Activated CD8-positive, alpha-beta memory T cell treated with anti-CD3 and anti-CD28 coated beads for 1 hour (primary cell): ENCODE measurements at places on chromosomes 13 and 19.

GRCh38 chr19:18191640-18192062, 1.4 kb upstream of the MPV17L2 start:
- DNase-seq, result no peak

DNA sequence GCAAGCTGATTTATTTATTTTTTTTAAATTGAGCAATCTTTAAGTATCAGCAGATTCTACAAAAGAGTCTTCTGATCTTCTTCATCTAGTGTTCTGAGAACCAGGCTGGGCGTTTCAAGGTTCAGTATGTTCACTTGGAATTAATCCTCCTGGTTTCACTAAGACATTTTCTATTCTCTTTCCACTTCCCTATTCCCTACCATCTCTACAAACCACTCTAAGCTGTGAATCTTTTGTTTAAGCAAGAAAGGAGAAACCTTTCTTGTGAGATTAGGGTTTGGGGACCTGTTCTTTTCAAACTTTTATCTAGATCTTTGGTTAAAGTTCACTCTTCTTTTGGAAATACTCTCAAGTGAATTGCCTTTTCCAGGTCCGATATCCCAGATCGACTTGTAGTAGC, 59.3 kb downstream of the URI1 start:
- DNase-seq, result no peak

DNA sequence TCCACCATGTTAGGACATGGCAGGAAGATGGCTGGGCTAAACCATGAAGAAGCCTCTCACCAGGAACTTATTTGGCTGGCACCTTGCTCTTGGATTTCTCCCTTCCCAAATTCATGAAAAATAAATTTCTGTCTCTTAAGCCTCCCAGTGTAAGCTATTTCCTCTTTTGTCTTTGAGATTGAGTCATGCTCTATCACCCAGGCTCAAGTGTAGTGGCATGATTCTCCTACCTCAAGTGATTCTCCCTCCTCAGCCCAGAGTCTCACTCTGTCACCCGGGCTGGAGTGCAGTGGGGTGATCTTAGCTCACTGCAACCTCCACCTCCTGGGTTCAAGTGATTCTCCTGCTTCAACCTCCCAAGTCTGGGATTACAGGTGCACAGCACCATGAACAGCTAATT, 12.6 kb downstream of the ZNF888 start:
- no peak for DNase-seq

DNA sequence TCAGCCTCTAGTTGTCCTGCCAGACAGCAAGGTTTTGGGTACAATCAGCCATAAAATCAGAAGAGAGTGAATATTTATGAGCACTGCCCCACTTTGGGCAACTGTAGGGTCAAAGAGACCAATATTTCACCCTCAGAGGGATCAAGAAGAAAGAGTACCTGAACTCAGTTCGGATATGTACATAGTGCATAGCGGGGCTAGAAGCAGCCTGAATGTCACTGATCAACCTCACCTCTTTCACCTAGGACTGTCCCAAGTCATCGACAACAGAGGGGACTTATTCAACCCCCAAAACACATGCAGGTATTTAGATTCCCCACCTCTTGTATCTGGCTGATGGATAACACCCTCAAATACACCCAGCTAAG, 446.9 kb downstream of the COG6 start:
- DNase-seq, result no peak

DNA sequence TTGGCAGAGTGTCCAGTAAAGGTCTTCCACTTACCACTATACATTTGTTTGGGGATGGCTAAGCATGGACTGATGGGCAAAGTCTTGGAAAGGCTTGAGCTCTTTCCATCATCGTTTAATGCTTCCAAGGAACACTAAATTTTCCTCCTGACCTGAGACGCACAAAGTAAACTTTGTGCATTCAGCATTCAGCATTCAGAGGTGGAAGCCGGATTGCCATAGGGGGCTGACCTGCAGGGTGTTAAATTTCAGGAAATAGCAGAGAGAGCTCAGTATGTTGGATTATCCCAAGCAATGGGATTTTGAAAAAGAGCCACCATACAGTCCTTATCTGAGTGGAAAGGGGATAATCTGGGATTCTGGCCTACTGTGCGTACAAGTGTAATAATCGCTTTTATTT, 14.0 kb downstream of the ZNF552 start:
- no peak for DNase-seq

DNA sequence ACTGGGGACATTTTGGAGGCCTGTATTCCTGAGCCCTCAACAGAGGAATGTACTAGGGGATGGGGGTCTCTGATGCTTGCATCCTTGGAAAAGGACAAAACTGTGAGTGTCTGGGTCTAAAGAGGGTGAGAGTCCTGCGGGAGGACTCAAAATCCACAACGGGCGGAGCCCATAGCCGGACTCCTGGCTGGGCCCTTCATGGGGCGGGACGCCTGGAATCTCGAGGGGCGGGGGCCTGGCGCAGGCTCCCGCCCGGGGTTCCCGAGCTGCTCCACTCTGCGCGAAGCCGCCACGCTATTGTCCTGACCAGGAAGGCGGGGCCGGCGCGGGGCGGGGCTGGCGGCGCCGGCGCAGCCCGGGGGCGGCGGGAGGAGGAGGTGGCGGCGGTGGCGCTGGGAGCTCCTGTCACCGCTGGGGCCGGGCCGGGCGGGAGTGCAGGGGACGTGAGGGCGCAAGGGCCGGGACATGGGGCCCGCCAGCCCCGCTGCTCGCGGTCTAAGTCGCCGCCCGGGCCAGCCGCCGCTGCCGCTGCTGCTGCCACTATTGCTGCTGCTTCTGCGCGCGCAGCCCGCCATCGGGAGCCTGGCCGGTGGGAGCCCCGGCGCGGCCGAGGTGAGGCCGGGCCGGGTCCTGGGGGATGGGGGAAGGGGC, at the start of gene APLP1:
APLP1 (plus strand) TSS at position 403 of the 651 bp plus-strand sequence; CDS start at position 466, 63 bp downstream.
- peak; percentile 53 for DNase-seq

DNA sequence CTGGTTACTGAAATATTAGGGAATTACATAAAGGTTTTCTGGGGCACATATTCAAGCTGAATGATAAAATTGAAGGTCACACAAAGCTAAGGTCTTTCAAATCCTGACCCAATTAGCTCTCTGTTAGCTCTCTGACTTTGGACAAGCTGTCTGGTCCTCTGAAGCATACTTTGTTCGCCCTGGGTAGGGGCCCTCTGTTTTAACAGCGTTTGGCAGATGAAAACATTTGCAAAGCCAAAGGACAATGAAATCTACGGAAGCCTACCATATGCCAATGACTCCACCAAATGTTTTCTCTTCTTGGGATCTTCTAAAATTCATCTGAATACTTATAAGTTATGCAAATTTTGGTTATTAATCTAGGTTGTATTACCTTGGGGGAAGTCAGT, 14.5 kb upstream of the GJA3 start:
- DNase-seq, result no peak

DNA sequence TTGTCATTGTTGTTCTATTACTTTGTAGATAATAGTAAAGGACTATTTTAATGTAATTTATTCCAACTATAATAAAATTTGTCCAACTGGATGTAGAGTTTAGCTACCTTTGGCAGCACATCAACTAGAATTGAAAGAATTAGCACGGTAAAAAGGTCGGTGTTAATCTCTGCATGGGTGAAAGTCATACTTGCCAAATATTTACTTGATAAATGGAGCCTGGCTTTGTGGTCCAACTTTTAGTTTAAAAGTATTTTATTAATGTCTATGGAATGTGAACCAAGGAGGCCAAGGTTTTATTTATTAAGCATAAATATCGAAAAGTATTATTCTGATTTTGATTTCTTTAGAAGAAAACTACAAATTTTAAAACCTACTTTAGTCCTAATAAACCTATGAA, 1389.0 kb downstream of the PCDH9 start:
- no peak for DNase-seq

- DNase-seq, result no peak
Measured at GRCh38 chr13:74187564-74187963, 53.4 kb upstream of the KLF12 start.

DNA sequence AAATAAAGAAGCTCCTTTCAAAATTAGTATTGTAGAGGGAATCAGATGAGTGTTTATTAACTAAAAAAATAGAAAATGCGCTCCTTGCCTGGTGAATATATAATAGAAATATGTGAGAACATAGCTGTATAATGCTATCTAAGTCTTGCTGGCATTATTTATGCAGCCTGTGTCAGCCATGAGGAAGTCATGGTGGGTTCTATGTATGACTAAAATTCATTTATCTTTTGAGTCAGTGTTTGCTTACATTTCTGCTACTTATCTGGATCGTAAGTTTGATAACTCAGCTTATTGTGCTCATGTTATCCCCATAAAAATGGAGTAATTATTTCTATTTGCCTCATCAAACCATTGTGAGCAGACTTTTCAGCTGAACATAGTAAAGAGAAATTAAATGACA, 449.3 kb downstream of the OXGR1 start:
- DNase-seq, result no peak

- DNase-seq, result no peak
Measured at GRCh38 chr19:13765395-13766094, 1.2 kb downstream of the MRI1 start.

DNA sequence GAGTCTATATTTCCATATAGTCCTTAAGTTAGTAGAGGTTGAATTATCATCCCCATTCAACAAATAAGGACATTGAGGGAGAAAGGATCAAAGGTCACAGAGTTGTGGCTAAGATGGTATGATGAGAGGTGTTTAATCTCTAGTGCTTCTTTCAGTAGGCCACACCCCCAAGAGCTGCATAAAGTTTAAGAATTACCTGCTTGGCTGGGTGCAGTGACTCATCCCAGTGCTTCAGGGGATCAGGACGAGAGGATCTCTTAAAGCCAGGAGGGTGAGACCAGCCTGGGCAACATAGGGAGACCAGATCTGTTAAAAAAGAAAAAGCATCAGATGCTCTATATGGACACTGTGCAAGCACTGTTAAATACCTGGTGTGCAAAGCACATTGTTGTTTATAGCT, 560.0 kb upstream of the KLHL1 start:
- DNase-seq, result no peak

- no peak for DNase-seq
Measured at GRCh38 chr13:107799001-107799400, 416.3 kb downstream of the LIG4 start.

- no peak for DNase-seq
Measured at GRCh38 chr13:113258321-113259054, 38.6 kb upstream of the LAMP1 start.

DNA sequence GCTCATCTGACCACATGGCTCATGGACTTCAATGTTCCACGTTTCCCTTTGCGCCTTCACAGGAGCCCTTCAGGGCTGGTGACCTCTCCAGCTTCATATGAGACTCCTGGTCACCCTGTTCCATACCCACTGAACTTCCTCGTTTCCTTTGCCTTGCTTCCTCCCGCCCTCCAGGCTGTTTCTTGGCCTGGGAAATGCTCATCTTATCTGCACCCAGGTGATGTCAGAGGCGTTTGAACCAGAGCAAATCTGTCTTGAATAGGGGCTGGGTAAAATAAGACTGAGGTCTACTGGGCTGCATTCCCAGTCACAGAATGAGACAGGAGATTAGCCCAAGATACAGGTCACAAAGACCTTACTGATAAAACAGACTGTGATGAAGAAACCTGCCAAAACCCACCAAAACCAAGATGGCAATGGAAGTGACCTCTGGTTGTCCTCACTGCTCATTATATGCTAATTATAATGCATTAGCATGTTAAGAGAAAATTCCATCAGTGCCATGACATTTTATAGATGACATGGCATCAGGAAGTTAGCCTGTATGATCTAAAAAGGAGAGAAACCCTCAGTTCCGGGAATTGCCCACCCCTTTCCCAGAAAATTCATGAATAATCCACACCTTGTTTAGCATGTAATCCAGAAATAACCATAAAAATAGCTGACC, 102.7 kb downstream of the DCLK1 start:
- no peak for DNase-seq

GRCh38 chr19:50676625-50677197, 27.5 kb downstream of the C19orf81 start:
- no peak for DNase-seq

DNA sequence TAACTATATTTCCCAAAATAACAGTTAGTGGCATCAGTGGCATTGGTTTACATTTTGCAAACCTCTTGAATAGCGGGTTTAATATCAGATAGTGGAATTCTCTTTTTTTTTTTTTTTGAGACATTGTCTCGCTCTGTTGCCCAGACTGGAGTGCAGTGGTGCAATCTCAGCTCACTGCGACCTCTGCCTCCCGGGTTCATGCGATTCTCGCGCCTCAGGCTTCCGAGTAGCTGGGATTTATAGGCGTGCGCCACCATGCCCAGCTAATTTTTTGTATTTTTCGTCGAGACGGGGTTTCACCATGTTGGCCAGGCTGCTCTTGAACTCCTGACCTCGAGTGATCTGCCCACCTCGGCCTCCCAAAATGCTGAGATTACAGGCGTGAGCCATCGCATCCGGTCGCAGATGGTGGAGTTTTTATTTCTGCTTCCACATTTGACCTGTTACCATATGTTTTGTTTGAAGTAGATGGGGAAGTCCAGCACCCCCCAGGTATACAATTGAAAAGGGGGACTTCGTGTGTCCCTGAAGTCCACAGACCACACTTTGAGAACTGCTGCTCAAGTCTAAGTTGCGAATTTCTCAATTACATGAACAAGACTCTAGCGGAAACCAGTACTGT, 40.5 kb upstream of the XPO4 start:
- no peak for DNase-seq

DNA sequence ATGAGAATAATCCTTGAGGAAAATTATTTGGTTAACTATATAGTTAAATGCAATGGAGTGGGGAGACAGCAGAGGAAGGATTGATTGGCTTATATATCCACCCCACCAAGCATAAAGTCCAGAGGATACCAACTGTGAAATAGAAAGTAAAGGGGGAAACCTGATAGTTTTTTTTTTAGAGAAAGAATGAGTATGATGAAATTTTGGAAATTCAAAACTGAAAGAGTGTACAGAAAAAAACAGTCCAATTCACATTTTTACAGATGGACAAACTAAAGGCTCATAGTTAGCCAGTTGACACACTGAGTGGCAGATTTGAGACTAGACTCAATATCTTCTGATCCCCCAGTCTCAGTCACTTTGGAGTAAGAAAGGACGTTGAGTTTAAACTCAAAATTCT, 51.1 kb downstream of the FNDC3A start:
- no peak for DNase-seq

DNA sequence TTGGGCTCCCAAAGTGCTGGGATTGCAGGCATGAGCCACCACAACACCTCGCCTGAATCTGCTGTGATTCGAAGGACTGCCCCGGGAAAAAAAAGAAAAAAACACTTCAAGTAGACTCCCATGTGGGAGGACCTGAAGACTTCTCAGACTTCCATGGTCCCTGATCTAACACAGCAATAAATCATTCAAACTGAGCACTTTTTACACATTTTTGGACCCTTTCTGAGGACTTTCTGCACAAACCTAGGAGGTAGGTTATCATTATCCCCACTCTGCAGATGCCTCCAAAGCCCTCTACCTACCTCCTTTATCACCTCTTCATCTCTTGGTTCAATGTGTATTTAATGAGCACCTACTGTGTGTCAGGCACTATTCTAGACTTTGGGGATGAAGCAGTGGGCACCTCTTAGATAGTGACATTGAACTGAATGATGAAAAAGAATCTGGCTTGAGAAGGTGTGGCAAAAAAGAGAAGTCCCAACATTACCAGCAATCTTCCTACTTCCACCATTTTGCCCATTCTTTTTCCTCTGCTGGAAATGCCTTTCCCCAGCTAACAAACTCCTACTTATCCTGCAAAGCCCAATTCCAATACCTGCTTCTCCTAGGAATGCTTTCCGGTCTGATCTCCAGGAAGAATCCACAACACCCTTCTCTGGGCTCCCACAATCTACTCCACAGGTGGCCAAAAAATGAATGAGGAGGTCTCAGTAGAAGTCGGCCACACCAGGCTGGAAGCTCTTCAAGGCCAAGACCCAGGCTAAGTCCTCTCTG, 1.6 kb upstream of the CLPP start:
- DNase-seq, result no peak

- no peak for DNase-seq
Measured at GRCh38 chr19:56084835-56085536, 36.1 kb downstream of the ZNF787 start.

- DNase-seq, result no peak
Measured at GRCh38 chr13:42623916-42624315, 50.0 kb downstream of the TNFSF11 start.
